ENCODE measurements at places on chromosomes 16 and 17. TPM values are rescaled to one million over a fixed set of nuclear protein-coding genes. Genes with fewer than 3 reads are reported as not detected.

The SLC16A13 gene
- 1.7 TPM for total RNA-seq

DNA sequence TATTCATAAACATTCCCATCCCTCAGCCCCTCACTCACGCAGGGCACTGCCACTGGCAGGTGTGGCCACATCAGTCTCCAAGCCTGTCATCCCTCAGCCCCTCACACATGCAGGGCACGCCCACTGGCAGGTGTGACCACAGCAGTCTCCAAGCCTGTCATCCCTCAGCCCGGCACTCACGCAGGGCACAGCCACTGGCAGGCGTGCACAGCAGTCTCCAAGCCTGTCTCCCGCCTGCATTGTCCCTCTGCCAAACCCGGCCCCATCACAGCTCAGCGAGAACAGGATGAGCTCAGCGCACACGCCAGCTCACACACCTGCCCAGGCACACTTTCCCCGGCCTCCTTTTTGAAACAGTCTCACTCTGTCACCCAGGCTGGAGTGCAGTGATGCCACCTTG, 11.4 kb upstream of the KREMEN2 start:
- peak; percentile 60 for DNase-seq

DNA sequence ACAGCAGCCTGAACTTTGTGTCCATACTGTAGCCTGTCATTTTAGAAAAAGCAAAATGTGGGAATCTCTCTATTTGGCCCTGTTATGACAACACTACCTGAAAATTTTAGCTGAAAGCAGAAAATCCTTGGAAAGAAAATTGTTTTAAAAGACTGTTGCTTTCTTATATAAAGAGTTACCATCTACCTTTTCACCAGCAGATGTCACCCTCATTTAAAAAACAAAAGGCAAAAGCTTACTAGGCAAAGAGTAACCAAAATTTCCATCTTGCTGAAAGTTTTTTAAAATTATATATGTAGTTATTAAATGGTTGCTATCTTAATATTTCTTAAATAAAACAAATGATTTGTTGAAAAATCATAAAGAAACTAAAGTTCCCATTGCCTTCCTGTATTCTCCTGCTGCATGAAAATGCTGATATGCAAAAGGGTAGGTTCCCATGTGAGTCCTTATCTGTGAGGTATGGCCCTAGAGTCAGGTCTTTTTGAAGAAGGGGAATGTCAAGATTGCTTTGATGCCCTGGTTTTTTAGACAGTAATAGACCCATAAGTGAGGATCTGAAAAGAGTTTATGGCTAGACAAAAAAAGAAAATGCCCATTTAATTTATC, 61.0 kb downstream of the TNRC6C start:
- no peak for DNase-seq

DNA sequence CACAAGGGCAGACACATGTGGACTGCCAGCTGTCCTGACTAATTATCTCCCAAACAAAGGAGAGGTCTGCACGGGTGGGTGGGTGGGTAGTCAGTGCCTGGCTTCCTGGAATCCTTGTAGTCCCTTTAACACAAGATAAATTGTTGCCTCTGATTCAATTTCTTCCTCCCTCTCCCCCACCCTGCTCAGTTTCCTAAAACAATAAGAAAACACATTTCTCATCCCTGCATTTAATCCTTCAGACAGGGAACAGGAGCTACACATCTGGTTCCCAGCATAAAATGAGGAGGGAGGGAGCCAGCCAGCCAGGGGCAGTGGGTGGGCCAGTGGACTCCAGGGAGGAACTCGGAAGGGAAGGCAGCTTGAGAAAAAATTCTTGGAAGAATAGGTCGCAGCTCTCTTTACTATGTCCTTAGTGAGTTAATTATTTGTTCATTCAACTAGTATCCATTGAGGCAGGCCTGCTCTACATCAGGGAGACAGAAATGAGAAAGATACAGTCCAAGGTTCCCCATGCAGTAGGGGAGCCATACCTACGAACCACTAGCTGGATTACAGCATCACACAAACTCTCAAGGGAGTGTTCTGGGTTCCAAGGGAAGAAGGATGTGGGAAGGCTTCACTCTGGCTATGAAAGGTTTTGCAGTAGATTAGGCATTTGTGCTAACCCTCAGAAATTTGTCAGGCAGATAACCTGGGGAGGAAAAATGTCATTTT, 58.3 kb downstream of the CCT6B start:
- DNase-seq, result no peak
